ENCODE measurements at places on chromosomes 3 and 15.

DNA sequence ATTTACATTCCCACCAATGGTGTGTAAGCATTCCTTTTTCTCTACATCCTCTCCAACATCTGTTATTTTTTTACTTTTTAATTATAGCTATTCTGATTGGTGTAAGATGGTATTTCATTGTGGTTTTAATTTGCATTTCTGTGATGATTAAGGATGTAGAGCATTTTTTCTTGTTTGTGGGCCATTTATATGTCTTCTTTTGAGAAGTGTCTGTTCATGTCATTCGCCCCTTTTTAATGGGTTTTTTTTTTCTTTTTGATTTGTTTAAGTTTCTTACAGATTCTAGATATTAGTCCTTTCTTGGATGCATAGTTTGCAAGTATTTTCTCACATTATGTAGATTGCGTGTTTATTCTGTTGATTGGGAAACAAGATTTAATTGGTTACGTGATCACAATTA lies 14.2 kb downstream of the RAP2B start:
- DNase-seq: no peak

- DNase-seq: no peak
These were observed 71.3 kb downstream of the PTPRG start for GRCh38 chr3:61632568-61633175.

DNA sequence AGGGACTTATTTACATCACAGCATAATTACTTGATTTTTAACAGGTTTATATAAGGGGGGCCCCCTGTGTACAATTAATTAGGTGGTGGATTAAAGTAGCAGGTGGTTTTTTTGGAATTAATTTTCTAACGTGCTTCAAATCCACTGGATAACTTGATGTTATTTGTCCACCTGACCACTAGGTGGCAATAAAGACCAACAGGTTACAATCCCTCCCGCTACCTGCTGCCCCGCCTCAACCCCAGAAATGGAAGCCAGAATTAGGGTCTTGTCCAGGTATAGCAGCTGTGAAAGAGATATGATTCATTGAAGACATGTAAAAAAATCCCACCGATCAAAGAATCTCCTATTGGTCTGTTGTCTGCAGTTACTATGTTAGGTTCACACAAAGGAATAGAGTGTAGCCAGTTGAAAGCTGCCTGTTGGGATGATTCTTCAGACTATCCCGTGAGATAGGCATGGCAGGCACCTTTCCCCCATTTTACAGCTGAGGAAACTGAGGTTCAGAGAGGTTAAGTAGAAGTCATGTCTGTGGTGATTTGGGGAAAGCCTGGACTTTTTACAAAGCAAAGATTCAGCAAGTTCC lies 44.0 kb downstream of the MFSD1 start:
- no peak for DNase-seq

GRCh38 chr3:181253796-181254195 lies 264.3 kb upstream of the DNAJC19 start:
- DNase-seq: no peak

- no peak for DNase-seq
These were observed 14.2 kb downstream of the THRB start for GRCh38 chr3:24480497-24480896.

- no peak for DNase-seq
These were observed 350.9 kb upstream of the POU1F1 start for GRCh38 chr3:87627316-87627715.

GRCh38 chr15:95368191-95368590 lies 962.3 kb upstream of the NR2F2 start:
- no peak for DNase-seq

DNA sequence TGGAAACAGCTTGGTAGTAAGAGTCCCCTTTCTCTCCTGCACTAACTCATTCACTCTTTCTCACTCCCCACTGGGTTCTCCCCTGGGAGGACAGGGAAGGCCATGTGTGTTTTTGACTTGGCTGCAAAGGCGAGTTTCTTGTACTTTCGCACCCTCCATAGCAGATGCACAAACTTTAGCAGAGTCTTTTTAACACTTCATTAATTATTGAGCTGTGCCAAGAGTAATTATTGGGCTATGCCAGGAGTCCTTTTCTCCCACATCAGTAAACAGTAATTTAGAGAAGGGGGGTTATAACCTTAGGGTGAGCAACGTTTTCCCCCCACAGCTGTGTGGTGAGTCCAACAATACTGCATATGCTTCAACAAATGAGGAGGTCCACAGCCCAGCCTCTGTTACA lies 224.4 kb upstream of the ATP11B start:
- DNase-seq: no peak

DNA sequence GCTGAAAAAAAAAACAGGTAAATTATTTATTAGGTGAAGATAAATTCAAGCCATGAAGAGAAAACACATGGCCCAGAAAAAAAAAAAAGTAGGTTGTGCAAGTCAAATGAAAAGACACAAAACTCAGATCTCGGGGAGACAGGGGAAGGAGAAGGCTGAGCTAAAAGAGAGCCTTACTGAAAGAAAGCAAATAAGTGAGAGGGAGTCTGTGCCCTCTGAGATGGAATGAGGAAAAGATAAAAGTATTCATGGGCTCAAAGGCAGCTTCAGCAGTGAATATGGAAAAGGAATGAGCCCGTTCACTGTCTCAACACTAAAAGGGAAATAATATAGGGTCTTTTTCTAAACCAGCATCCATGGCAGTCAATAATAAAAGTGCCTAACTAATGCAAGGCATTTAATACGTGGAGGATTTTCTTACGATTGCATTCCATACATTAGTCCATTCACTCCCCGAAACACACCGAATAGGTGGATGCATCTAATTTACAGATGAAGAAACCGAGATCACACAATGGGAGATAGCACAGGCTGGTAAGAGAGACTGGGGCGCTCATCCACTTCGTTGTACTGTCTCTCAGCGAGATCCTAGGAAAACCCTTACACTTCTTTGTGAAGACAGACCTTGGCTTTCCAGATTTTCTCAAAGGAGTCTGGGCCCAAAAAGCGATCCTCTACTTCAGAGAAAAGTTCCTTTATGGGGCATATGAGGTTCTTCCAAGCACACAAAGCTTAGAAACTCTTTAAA lies 1.1 kb downstream of the TFDP2 start:
- DNase-seq: no peak

DNA sequence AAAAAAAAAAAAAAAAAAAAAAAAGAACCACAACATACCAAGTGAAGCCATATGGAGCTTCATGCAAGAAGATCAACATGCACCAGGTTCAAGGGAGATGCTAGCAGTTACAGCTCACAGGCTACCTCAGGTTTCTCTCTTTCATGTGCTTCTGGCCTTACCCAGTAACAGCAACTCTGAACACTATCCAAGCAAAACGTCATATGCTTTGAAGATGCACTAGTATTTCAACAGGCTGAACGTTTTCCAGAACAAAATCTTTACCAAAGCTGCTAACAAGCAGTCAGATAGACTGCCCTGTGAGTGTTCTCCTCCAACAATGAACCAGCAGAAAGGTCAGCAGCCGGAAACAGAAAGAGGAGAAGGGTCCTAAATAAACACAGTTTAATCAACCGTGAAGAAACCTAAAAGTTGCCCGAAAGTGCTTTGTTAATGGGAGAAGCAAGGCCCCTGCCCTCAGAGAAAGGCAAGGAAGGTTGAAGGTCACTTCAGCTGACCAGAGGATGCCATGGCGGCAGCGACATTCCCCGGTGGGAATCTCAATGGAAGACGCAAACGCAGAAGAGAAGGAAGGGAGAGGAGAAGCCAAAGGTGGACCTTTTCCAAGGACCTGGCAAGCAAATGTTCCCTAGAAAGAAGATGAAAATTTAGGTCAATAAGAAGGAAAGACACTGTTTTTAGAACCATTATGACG lies 80.1 kb downstream of the CCNL1 start:
- no peak for DNase-seq

DNA sequence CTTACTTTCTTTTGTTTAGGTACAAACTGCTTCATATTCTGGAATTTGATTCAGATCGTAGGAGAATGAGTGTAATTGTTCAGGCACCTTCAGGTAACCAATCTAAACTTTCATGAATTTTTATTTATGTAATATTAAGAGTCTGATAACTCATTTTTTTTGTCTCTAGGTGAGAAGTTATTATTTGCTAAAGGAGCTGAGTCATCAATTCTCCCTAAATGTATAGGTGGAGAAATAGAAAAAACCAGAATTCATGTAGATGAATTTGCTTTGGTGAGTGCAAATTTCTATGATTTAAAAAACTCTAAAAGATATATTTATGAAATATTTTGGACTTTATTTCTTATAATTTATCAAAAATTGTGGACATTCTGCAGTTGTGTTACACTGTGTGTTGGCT lies 75.8 kb downstream of the ATP11B start:
- no peak for DNase-seq

DNA sequence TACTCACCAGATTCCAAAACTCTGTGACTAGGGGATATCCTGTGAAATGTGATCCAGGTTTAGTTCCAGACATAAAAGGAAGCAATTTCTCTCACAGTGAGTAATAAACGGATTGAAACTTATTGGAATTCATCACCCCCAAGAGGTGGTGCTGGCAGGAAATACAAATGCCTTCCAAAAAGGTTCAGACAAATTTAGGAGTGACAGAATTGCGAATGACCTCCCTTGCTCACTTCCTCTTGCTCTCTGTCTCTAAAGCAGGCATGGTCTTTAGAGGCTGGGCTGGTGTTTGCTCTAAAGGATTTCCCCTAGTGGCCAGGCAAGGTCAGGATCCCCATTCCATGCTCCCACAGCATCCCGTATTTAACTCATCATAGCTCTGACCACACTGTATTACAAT lies 449.4 kb upstream of the PPP2R3A start:
- DNase-seq: peak; percentile 75
